ENCODE measurements at places on chromosomes 7 and 10.

DNA sequence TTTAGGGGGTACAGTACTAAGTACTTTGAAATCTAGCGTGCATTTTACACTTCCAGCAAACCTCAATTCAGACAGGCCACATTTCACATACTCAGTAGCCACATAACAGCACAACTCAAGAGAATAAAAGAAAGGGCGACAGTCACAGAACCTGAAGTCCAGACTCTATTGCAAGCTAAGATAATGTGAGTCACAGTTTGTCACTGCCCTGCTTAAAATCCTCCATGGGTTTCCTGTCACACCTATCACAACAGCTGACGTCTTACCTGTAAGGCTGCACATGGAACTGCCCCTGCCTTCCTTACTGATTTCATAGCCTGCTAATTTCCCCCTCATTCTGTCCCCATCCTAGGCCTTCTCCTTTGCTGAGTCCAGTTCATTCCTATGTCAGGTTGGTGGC lies 16.1 kb upstream of the CDK14 start:
- no peak for DNase-seq

DNA sequence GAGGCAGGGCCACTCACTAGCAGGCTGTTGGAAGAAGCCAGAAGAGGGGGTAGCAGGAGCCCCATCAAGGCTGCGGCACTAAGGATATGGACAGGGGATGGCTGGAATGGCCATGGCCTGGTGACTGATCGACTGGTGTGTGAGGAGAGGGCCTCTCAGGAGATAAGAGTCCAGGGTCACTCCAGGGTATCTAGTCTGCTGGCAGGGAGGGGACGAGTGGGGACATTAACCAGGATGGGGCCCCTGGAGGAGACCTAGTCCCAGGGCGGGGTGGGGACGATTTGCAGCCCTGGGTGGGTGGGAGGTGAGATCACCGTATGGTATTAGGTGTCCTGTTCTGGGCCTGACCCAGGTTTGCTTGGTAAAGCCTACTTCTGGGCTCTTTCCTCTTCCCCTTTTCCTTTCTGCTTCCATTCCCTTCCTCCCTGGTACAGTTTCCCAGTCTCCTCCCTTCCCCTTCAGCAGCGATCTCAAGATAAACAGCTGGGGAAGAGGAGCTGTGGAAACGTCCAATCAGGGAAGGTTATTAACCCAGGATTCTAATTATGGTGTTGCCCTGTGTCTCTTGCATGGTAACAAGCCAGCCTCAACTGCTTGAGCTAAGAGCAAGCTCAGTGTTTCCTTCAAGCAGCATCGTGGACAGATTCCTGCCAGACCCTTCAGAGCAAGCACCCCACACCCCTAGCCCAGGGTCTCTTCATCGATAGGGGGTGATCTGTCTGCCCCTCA lies 233.2 kb downstream of the RPS24 start:
- DNase-seq = no peak

GRCh38 chr10:84924131-84924530 lies 595.7 kb downstream of the CCSER2 start:
- no peak for DNase-seq

- DNase-seq = no peak
Observed at GRCh38 chr7:149060156-149060555, 30.4 kb downstream of the ZNF786 start.

- no peak for DNase-seq
Observed at GRCh38 chr10:113232928-113233511, 283.0 kb downstream of the TCF7L2 start.

- no peak for DNase-seq
Observed at GRCh38 chr7:76346778-76347177, 12.0 kb downstream of the YWHAG start.

DNA sequence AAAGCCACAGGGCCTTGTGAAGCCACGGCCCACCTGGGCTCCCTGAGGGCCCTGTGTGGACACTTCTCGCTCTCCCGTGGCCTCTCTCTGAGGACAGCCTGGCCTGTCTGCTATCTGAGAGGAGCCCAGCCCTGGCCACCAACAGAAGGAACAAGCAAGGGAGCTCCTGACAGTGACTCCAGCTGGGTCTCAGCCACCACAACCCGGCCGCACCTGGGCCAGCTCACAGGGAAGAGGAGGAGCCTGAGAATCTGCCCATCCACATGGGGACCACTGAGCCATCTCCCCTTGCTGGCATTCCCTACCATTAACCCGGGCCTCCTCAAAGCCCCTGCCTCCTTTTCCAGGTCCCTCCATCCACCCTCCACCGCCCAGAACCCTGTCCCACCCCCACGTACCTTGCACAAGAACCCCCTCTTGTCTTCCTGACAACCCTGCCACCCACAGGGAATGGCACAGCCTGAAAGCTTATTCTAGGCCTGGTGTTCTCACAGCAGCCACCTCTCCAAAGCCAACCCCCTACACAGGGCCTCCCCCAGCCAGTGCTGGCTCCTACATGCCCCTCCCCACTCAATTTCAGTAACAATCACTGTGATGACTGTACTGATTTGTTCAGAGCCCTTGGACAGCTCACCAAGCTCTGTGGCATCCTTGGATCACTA lies 120.2 kb downstream of the GRID1 start:
- DNase-seq = no peak

Data from tibial artery (tissue), 4 donors.